MV-4-11 (cell line): ENCODE measurements at places on chromosomes 16 and 17.

GRCh38 chr17:40313668-40314583 is 4.9 kb downstream of the RARA start:
- no peak for DNase-seq

DNA sequence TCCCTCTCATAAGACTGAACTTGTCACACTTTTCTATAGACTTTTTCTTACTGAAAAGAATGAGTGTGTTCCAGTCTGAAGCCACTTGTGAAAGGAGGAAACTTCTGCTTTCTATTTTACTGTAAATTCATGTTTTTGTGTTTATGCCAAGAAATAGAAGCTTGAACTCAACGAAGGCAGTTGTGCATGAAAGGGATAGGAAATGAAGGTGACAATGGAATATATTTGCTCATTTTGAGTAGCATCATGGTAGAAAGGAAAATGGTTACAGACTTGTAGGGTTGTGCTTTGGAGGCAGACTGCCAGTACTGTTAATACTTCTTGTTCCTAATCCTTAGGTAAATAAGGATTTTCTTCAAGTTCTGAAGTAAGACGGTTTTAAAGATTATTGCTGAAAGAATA is 8.1 kb downstream of the CLTC start:
- DNase-seq = peak; percentile 78

- no peak for DNase-seq
Observed at GRCh38 chr17:7915179-7915610, 894 bp downstream of the RNF227 start.

- no peak for DNase-seq
Observed at GRCh38 chr16:31488468-31489297, 5.8 kb downstream of the SLC5A2 start.

DNA sequence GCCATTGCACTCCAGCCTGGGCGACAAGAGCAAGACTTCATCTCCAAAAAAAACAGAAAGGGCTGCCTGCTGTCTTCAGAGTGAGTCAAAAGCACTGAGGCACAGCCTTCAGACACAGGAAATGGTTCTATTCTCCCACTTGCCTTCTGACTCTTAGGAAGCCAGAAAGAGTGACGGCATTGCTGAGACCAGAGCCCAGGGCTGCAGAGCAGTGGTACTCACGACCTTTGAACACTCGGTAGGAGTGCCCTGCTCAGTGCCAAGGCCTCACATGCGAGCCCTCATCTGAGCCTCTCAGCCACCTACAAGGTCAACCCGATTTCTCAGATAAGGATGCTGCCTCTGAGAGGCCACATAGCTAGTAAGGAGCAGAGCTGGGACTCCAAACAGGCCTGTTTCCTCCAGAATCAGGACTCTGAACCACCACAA is 3.5 kb upstream of the ITGAE start:
- no peak for DNase-seq

GRCh38 chr16:77919761-77920415 is 102.5 kb upstream of the CLEC3A start:
- DNase-seq = no peak

DNA sequence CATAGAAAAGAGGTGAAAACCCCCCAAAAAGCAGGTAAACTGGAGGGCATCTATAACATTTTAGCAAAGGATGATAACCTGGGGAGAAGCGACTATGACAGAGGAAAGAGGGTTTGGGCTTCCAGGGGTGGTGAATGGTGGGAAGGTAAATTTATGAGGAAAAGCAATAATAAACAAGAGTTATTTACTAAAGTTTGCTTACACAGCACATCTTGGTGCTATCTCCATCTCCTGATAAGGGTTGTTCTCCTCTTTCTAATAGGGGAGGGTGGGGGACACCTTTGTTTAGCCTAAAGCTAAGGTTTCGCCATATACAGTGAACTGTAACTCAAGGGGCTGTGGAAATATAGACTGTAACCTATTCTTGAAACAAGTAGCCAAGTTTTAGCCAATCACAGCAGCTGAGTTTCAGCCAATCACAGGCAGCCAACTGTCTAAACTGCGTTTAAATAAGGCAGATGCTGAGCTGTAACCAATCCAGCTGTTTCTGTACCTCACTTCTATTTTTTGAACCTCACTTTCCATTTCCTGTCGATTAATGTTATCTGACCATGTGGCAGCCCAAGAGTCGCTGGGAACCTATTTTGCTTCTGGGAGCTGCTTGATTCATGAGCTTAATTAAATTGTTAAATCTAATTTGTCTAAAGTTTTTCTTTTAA is 191.8 kb downstream of the MAP2K6 start:
- DNase-seq = no peak

DNA sequence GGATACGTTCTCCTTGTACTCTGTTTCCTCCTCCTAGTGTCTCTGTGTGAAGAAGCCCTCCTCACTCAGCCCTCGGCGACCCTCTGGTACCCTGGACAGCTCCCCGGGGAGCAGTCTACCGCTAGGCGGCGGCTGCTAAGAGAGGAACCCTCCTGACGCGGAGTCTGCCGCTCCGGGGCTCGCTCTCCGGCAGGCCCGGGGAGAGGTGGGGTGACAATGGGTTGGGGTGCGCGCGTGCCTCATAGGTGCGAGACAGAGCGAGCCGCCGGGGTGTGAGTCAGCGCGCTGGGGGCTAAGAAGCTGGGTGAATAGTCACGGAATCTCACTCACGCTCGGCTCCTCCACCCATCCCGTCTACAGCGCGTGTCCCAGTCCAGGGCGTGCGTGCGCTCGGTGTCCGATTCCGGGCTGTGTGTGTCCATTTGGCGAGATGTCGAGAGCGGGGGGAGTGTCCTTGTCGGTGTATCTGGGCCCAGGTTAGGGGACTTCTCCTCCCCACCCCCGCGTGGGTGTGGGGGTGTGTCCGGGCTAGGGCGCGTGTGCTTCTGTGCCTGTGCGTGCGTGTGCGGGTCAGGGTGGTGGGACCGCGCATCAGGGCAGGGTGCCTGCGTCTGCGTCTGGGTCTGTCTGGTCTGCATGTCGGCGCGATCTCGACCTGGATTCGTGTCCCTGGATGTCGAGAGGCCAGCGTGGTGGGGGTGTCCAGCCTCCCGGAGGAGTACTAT is 577 bp upstream of the HS3ST2 start:
- DNase-seq = no peak

DNA sequence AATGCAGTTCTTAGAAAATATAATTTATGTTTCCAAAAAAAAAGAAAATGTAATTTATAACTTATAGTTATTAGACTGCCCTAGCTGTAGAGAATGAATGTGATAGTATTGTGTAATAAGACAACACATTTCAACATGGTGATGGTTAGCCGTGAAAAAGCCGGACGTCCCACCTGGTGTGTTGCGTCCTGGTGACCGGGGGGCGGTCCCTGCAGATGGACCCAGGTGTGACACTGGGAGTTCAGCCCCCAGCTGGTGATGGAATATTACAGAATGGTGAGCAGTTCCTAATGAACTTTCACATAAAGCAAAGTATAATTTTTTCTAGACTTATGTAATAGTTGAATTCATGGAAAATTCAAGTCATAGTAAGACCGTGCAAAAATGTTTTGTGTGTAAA is 132.8 kb downstream of the LAT start:
- DNase-seq = no peak

- peak; percentile 87 for DNase-seq
Observed at GRCh38 chr17:76327696-76328095, 19.6 kb upstream of the QRICH2 start.

DNA sequence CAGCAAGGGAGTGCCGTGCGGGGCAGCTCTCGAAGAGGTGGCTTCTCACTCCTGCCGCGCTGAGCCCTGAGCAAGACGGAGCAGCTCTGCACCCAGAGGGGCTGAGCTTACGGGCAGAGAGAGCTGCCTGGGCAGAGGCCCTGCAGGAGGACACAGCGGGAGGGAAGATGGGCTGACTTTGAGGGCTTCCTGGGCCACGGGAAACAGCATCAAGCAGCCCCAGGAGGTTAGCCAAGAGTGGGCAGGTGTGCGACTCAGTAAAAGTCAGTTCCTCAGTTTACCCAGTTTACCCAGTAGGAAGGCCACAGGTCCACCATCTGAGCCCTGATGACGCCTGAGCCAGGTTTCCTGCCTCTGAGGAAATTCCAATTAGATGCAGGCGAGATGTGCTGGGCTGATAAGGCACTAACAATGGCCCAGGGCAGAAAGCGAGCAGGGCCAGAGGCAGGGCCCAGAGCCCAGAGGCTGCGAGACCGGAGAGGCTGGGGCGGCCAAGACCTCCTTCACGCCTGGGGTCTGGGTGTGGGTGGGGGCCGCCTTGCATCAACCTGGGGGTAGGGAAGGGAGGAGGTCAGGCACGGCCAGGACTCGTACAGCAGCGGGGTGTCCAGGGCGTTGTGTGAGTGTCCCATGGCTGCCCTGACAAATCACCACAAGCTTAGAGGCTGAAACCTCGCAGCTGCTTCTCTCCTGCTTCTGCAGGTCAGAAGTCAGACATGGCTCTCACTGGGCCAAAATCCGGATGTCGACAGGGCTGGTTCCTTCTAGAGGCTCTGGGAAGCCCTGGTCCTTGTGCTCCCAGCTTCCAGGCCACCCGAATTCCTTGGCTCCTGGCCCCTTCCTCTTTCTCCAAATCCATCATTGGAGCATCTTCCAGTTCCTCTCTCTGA is 32.0 kb upstream of the CIBAR2 start:
- no peak for DNase-seq

- DNase-seq = no peak
Observed at GRCh38 chr16:14303182-14303618, 232.1 kb downstream of the MRTFB start.

DNA sequence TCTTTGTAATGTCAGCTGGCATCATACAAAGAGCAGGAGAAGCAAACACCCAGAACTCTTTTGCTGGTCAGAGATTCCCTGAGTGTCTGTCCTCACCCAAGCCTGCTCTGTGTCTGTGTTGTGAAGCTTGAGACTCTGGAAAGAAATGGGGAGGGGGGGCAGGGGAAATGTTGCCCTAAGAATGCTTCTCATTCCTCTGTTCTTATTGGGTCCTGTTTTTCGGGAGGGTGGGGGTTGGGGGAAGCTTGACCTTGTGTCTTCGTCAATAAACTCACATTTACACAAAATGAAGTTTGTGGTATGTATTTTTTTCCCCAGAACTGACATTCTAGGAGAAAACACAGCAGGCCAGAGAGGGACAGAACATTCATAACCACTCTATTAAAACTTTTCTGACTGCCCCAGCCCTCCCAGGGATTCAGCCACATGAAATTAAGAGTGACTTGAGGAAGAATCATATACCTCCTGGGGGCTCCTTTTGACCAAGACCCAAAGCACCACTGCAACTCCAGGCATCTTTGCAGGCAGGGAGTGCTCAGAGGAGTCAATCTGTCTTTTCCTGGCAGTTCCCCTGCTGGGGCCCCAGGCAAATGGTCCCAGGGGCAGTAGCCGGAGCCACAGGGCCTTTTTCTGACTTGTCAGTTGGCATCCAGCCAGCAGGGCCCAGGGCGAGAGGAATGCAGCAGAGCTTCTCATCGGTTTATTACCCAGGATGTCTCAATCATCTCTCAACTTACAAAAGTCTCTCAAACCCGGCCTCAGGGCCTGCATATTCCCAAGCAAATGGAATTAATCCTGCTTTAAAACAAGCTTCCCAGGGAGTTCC is 5.1 kb upstream of the RASL10B start:
- DNase-seq = no peak

DNA sequence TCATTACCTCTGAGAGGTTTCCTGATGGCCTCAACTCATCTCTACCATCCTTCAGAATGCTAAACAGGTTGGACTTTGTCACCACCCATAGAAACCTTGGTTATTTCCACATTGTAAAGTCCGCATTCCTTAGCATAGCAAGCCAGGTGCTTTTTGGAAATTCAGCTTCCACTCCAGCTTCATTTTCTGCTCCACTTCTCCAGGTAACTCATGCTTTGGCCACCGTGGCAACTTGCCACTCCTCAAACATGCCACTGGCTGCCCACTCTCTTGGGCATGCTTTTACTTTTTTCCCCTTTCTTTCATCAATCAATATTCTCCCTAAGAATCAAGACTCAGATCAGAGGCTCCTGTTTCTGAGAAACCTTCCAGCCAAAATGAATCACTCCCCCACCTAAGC is 203.3 kb downstream of the CA10 start:
- no peak for DNase-seq

GRCh38 chr17:63181856-63182255 is 215.8 kb downstream of the TANC2 start:
- no peak for DNase-seq

DNA sequence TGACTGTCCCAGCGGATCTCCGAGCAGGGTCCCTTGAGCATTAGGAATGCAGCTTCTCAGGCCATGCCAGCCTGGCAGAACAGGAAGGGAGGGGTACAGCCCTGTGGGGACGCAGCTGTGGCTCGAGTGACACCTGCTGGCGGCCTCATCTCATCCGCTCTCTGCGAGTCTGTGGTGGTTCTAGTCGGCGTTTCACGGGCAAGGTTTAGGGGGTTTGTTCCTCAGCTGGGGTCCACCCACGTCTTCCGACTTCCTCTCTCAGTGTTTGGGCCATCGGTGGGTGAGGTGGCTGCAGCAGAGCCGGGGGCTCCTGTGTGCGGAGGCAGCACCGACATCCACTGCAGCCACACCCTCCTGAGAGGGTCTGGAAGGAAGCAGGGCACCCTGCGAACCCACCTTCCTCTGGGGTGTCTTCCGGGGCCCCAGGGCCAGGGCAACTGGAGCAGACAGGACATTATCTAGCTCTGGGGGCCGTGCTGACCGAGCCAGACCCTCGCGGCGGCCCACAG is 33.3 kb downstream of the JPH3 start:
- peak; percentile 61 for DNase-seq

- DNase-seq = no peak
Observed at GRCh38 chr17:4038076-4038475, 73.8 kb upstream of the ATP2A3 start.

DNA sequence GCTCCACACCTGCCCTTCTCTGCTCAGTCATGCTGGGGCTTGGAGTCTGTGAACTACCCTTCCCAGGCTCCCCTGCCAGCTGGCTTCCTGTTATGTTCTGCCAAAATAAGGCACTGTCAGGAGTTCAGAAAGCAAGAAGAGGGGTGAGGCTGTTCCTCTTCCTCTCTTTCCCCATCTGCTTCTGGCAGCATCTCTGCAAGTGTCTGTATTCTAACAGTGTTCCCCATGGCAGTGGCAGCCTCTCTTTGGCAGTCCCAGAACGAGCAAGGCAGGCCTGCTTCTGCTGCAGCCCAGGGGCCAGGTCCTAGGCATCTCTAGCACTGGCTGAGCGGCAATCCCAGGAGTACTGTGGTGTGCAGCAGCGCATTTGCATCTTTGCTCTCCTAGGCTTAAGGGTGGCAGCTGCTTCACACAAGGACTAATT is 219.1 kb downstream of the STX8 start:
- DNase-seq = peak; percentile 88

DNA sequence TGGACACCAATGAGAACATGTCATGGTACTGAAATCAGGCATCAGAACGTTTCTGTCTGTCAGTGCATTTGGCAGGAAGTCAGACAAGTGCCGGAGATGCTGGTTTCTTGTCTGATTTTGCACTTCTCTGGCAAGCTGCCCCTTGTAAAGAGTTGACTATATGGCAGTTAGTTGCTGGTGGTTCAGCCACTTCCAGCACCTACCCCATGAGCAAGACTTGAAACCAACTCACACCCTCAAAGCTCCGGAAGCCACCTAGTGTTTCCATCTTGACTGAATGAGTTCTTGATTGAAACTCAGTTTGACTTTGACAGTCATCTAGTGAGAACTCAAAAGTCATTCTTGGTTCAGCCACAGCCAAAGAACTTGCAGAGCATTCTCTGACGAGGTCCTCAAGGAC is 225.1 kb downstream of the SPECC1 start:
- DNase-seq = no peak

GRCh38 chr16:14095883-14096551 is 24.9 kb downstream of the MRTFB start:
- no peak for DNase-seq
